EL (cell line): ENCODE measurements at places on chromosomes 7 and 10.

DNA sequence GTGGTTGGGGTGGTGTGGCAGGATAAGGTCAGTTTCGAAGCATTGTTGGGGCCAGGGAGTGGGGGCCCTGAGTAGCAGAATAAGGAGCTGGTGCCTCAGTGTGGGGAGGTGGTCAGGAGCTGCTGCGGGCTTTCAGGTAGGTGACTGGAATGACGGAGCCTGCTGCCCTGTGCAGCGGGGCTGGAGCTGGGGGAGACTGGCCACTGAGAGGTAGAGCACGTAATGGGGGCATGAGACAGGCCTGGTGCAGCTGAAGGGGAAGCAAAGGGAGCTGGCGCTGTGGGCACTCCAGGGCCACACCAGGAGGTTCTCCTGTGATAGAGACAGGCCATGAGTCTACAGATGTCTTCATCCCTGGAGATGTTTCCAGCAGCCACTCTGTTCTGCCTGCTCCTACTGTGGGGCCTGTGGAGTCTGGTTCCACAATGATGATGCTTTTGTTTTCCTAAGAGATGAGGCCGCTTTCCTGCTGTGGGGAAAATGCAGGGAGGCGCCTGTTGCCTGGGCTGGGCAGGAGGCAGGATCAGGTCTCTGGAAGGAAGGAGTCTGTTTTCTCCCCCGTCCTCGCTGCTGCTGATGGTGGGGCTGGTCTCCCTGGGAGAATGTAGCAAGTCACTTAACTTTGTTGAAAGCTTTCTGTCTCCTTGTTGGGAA is 31.1 kb downstream of the NUB1 start:
- DNase-seq = no peak

DNA sequence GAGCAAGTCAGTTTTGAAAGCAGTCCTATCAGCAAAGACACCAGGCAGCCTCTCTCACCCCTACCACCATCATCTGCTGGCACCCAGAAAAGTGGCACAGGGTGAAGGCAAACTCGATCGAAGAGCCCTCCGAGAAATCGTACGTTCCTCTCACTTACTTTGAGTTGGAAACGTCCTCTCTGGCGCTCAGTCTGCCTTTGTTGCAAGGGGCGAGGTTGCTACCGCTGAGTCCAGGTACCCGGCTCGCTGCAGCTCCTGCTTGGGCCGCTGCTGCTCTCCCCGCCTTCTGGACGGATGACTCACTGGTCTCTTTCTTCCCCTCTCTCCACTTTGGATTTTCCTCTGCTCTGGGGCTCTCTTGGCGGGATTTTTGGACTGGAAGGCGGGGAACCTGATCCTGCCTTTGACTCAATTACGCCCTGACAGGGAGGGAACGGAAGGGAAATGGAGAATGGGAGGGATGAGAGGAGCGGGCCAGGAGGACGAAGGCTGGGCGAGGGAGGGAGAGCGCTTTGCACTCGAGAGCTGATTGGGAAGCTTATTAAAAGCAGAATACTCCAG is at the start of gene PTN:
TSS of gene PTN (minus strand) at position 453 of the 561 bp plus-strand sequence. CDS start 88,760 bp downstream, outside the sequence.
- peak; percentile 81 for DNase-seq

- DNase-seq = no peak
Measured at GRCh38 chr10:89003344-89003743, 12.7 kb downstream of the FAS start.

- no peak for DNase-seq
Measured at GRCh38 chr7:82494420-82494819, 50.8 kb upstream of the CACNA2D1 start.

GRCh38 chr7:81447351-81447952 is 322.4 kb downstream of the HGF start:
- peak; percentile 50 for DNase-seq

DNA sequence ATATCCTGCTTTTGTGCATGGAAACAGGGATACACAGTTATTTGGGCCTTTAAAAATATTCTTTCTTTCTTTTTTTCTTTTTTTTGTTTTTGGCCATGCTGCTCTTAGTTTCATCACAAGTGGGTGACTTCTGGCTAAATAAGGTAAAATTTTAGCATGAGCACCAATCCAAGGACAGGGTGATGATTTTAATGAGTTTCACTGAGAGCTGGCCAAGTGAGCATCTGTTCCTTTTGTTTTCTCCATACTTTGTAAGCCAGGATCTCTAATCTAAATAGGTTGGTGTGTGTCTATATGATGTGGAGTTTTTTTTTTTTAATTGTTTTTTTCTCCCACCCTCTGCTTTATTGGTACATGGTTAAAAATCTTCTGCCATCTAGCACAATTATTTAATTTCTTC is 106.8 kb downstream of the POLL start:
- DNase-seq = no peak

- DNase-seq = no peak
Measured at GRCh38 chr10:8407501-8408021, 353.1 kb downstream of the GATA3 start.

DNA sequence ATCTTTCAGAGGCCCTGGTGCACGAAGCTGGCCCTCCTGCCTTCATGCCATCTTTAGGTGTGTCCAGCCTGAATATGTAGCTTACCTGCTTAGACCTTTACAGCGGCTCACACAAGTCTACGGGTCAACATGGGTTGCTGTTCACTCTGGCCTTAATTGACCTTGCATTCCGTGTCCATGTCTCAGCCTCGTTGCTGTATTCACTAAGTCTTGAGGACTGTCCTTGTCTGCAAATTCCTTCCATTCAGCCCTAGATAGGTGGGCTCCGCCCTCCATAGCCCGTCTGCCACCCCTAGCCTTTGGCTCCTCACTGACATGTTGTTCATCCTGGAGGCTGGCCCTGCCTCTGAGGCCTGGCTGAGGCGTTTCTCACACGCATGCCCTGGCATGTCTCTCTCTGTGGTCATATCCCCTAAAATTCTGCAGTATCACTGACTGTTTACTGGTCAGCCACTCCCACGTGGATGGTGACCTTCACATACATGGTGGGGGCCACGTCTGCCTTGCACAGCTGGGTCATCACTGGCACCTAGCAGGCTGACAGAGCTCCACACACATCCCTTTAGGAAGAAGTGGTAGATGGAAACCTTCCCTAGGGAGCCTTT is 394.1 kb upstream of the MKI67 start:
- no peak for DNase-seq

DNA sequence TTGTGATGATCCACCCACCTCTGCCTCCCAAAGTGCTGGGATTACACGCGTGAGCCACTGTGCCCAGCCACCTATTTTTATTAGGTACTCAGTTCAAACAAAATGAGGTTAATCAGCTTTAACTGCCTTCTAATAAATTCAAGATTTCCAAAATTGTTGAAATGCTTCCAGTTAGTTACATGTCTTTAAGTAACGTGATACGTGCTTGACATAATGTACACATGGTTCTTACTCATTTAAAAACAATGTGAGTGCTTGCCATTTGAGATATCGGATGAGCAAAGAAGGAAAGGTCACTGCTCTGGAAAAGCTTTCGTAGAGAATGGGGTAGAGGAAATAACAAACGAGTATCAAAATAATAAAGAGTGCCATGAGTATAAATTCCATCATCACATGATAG is 83.6 kb downstream of the KMT2E start:
- DNase-seq = peak; percentile 94

DNA sequence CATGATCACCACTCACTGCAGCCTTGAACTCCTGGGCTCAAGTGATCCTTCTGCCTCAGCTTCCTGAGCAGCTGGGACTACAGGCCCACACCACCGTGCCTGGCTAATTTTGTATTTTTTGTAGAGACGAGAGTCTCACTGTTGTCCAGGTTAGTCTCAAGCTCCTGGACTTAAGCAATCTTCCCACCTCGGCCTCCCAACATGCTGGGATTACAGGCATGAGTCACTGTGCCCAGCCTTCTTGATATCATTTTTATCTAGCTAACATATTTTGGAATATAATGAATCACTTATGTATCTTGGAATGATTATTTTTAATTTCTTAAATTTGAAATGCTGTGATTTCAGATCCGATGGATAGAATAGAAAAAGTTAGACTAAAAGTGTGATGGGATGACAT is 18.4 kb downstream of the ARL4A start:
- no peak for DNase-seq

GRCh38 chr7:27095050-27095896 is 527 bp downstream of the HOXA1 start:
- no peak for DNase-seq

DNA sequence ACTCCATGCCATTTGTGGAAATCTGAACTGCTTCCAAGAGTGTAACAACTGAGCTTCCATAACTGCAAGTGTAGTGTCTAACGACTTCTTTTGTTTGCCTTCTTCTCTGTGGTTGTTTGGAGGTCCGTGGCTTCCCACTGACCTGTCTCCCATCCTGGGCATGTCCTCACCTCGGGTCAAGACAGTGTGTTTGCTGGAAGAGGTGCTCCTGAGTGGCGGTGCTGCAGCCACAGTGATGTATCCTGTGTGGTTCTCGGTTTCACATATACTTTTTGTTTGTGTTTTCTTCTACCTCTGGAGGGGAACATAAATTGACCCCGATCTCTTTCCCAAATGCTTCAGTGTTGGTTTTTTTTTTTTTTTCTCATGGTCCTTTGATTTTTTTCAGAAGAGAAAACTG is 84.7 kb upstream of the NPVF start:
- DNase-seq = no peak

DNA sequence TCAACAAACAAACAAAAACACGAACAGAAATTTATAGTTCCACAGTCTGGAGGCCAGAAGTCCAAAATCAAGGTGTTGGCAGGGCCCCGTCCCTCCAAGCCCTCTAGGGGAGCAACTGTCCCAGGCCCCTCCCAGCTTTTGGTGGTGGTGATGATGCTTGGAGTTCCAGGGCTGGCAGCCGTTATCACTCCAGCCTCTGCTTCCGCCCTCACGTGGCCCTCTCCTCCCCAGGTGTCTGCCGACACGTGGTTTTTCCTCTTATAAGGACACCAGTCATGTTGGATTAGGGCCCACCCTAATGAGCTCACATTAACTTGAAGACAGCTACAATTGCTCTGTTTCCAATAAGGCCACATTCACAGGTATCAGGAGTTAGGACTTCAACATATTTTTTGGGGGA is 49.7 kb downstream of the MICALL2 start:
- no peak for DNase-seq

- no peak for DNase-seq
Measured at GRCh38 chr10:19683960-19684359, 132.3 kb upstream of the PLXDC2 start.

DNA sequence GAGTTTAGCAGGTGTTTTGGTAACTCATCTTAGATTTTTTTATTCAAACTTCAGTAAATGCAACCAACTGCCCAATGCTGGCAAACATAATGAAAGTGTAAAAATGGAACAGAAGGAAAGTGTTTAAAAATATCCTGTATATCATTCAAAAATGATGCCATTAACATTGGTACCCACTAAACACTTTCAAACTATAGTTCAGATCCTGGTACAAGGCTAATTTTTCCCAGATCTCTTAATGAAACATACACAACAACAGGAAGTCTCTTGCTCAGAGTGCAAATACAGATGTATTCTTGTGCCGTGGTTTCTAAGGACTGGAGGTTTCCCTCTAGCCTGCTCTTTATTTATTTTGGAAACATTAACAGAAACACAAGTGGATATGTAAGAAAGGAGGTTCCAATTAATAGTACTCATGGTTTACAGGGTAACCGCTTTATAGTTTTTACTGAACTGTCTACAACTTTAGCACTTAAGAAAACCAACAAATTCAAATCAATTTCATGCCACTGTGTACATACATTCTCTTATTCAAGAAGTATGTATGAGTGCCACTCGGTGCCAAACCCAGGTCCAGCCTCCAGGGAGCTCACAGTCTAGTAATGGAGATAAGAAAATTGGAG is 176.0 kb upstream of the AKR1E2 start:
- no peak for DNase-seq

DNA sequence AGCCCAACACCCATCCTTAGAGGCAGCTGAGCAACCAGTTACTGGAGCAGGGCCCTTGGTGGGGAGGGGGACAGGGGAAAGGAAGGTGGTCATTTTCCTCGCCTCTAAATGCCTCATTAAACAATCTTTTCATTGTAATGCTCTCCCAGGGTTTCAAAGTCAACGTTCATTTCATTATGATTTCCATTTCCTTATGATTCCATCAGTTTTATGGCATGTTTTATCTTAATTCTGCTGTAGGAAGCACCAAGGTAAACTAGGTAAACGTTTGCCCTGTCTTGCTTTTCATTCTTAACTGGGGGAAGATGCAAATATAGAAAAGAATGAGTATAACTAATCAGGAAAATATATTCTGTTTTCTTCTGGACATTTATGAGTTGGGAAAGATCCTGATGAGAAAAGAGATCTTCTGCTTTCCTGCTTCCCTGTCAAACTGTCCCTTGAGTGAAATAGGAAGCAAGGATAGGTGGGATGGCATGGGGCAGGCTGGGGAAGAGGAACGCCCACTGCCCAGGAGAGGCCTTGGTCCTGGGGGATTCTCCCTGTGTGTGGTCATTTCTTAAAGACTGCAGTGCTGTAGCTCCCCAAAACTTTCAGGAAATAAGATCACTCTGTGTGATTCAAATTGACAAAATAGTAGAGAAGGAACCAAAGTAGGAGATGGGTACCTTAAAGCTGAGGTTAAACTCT is 20.5 kb upstream of the TMEM236 start:
- DNase-seq = no peak

DNA sequence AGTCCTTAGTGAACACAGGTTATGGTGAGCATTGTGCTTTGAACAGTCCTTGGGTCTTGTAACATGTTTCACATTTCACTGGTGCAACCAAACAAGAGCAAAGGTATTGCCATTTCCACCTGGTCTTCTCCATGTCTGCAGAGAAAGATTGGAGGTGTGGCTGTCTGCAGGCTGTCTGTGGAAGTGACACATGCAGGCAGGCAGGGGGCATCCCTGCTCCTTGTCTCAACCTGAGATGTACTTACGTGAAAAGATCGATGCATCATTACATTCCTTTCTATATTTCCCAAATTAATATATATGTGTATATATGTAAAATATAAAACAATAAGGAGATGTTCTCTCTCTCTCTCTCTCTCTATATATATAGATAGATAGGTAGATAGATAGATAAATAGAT is 54.3 kb downstream of the LRRC18 start:
- no peak for DNase-seq

GRCh38 chr10:117736655-117737054 is 194.1 kb downstream of the EMX2 start:
- no peak for DNase-seq

- peak; percentile 29 for DNase-seq
Measured at GRCh38 chr7:152709287-152710152, 33.6 kb upstream of the XRCC2 start.

DNA sequence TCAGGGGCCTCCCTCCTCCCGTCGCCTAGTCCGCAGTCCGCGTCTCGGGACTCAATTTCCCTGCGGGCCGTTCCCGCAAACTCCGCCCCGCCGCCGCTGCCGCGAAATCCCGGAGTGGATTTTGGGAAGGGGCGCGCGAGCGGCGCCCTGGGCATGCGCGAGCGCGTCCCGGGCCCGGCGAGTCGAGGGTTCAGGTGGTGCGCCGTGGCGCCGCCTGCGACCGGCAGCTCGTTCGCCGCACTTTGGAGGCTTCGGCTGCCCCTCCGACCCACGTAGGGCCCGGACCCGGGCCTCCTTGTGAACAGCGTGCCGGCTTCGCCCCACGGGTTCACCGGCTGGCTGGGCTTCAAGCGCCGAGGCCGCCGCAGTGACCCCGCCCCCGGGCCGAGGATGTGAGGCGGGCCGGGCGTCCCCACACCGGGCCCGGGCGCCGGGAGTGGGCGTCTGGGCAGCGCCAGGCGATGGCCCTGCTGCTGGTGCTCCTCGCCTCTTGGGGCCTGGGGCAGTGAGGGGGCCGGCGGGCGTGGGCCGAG is at the start of gene PLEKHA8:
TSS of gene PLEKHA8 (plus strand) at position 197 of the 533 bp plus-strand sequence. CDS start 351 bp downstream, outside the sequence.
- peak; percentile 87 for DNase-seq

GRCh38 chr7:70614237-70615045 is 517.5 kb upstream of the GALNT17 start:
- peak; percentile 5 for DNase-seq
